ENCODE measurements at places on chromosomes 7 and 10. TPM values are rescaled to one million over a fixed set of nuclear protein-coding genes. Genes with fewer than 3 reads are reported as not detected.

GPRIN2 gene
- total RNA-seq: 0.46 TPM

SPAM1 gene
- not detected for total RNA-seq

CYP3A7 gene
- total RNA-seq: 0.56 TPM

STEAP1 gene
- total RNA-seq: 8.2 TPM

LBX1 gene
- not detected for total RNA-seq

ADIRF gene
- total RNA-seq: 829 TPM

NPY gene
- total RNA-seq: not detected

GJD4 gene
- total RNA-seq: not detected

DENND10 gene
- total RNA-seq: 68.4 TPM

CCDC172 gene
- not detected for total RNA-seq

OGDHL gene
- not detected for total RNA-seq

KCP gene
- 0.46 TPM for total RNA-seq

PKD2L1 gene
- total RNA-seq: not detected

GNAT3 gene
- not detected for total RNA-seq

ZNF487 gene
- 3.7 TPM for total RNA-seq

FBXO24 gene
- total RNA-seq: not detected

CYP3A4 gene
- total RNA-seq: 0.60 TPM

CALCR gene
- total RNA-seq: 0.50 TPM

HTRA1 gene
- total RNA-seq: 92.8 TPM

OR2A1 gene
- total RNA-seq: 0.09 TPM

TRIM50 gene
- 0.47 TPM for total RNA-seq

CCNY gene
- 49.5 TPM for total RNA-seq

NCF1 gene
- 3.2 TPM for total RNA-seq

ELFN1 gene
- 4.3 TPM for total RNA-seq

OR9A2 gene
- total RNA-seq: not detected

ACTL6B gene
- total RNA-seq: not detected

CPN1 gene
- not detected for total RNA-seq

SLC25A13 gene
- total RNA-seq: 51.1 TPM

COG5 gene
- total RNA-seq: 74.1 TPM

MMRN2 gene
- total RNA-seq: 86.6 TPM

ARMH3 gene
- 12.1 TPM for total RNA-seq

TMEM196 gene
- total RNA-seq: 0.12 TPM

ZNF365 gene
- total RNA-seq: not detected

MYL7 gene
- not detected for total RNA-seq

TSPAN12 gene
- total RNA-seq: 9.7 TPM

AKR1D1 gene
- not detected for total RNA-seq

IFIT3 gene
- 9.2 TPM for total RNA-seq

TUBAL3 gene
- not detected for total RNA-seq

SLC16A12 gene
- total RNA-seq: 3.6 TPM

FGF8 gene
- total RNA-seq: 1.0 TPM

FRG2B gene
- not detected for total RNA-seq

HECW1 gene
- total RNA-seq: 0.32 TPM

PRF1 gene
- total RNA-seq: 4.0 TPM

FZD1 gene
- 8.0 TPM for total RNA-seq

SRGN gene
- total RNA-seq: 289 TPM

PDE1C gene
- 5.1 TPM for total RNA-seq

ZEB1 gene
- total RNA-seq: 60.9 TPM

BICC1 gene
- 44.6 TPM for total RNA-seq

HOGA1 gene
- 6.6 TPM for total RNA-seq

LIPJ gene
- total RNA-seq: 0.47 TPM

MMP21 gene
- total RNA-seq: not detected

TMEM184A gene
- total RNA-seq: 3.1 TPM

DCLRE1C gene
- total RNA-seq: 12.5 TPM

FZD8 gene
- total RNA-seq: 3.8 TPM

TMEM229A gene
- not detected for total RNA-seq

STRA8 gene
- total RNA-seq: not detected

SPDYE11 gene
- total RNA-seq: not detected

EXOC6 gene
- total RNA-seq: 9.8 TPM
